Cortex of kidney (tissue), 1 donor: ENCODE measurements at places on chromosomes 1 and 21.

DNA sequence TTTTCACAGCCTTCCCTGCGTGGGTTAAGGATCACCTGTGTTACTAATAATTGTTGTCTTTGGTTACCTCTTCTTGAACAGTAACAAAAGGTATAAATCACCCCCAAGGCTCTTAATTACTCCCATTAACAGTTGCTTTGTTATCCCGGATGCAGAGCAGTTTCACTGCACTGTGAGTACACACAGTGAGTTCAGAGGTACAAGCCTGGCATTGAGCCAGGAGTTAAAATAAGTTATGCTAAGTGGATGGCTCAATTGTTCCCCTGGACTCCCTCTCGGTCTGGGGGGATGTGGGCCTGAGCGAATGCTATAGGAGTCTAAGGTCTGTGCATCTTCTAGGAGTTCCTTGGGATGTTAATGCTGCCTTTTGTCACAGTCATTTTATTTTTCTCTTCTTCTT, 258.3 kb downstream of the ATG4C start:
- no peak for DNase-seq

DNA sequence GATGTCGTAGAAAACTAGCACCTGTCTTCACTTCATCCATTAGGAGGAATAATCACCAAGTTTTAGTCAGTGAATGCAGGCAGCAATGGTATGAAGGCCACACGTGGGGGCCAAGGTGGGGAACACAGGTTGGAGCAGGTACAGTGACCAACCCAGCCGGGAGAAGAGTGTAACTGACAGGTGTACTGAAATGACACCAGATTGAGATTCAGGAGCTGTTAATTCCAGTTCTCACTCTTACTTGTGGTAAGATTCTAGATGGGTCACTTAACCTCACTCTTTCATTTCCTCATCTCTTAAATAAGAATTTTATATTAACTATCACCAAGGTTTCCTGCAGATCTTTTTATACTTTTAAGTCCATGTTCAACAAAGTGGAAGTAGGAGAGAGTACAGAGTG, 206.2 kb upstream of the PTBP2 start:
- no peak for DNase-seq

DNA sequence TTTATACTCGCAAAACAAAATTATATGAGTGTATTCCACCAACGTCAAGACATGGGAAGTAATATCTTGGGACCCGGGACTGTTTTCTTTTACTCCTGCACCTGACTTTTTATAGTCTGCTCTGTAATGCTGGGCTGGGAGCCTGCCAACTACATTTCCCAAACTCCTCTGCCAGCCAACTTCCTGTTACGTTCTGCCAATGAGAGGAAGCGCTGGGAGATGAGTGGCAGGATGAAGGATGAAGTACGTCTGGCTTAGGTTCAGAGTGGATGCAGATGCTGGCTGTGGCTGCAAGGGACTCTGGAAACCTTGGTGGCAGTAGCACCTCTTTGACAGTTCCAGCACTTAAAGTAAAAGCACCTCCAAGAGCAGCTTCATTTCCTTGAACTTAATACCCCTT, 59.6 kb downstream of the USP24 start:
- no peak for DNase-seq

GRCh38 chr1:87894062-87894461, 565.4 kb downstream of the LMO4 start:
- no peak for DNase-seq

DNA sequence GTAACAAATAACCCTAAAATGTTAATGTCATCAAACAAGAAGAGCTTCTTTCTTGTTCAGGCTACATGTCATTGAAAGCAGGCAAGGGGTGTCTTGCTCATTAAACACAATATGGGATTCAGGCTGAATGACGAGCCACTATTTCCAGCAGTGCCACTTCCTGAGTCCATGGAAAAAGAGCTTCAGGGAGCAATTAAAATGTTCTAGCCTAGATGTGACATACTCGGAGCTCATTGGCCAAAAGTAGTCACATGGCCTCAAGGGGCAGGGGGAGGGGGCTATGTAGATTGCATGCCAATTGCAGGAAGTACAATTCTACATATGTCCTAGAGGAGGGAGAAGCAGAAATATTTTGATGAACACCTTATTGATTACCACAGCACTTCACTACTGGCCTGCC, 685.3 kb upstream of the ADGRL2 start:
- no peak for DNase-seq

DNA sequence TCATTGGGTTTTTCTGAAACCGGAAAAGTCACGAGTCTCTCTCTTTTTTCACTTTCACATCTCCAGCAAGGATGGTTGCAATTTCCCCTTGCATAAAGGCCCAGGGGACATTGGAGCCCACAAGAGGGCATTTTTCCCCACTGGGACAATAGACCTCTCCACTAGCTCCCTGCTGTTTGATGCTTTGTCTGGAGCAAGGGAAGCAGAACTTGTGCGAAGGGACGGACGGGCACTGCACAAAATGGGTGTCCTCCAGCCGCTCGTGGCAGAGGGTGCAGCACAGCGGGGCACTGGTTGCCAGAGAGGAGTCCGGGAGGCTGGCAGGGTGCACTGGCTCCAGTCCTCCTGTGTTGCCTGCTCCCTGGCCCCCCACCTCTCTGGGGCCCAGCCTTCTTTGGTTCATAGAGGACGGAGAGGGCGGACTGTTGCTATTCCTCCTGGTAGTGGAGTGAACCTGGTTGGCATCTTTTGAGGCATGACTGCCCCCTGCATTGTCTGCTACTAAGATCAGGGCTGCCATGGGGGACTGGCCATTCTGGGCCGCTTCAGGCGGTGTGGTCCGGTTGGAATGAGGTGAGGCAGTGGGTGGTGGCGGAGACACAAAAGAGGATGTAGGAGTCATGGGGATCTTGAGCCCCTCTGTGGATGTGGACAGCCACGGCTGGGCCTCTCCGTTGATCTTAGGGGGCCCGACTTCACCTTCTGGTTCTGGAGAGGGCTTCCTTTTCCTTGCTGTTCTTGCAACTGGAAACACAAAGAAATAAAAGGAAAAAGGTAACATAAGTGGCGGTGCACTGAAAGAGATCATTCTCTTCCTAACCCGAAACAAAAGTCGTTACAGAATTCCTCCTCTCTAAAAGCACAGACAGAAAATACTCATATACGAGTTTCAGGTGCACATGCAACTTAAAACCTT, 2.6 kb downstream of the IRF2BP2 start:
- DNase-seq, result no peak

DNA sequence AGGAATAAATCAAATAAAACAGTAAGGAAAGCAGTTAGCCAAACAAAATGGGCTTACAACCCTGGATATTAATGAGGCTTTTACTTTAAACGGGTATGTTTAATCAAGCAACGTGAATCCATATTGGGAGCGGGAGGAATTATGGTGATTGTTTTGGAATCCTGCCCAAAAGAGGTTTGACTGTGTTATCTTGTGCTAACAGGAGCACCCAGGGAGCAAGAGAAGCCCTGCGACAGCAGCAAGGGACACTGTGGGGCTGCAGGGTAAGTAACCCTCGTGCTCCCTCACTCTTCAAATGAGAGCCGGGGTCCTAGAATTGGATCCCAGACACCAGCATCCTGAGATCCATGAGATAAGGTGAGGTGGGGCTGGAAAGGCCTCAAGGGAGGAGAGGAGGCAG, 72.6 kb upstream of the PGBD5 start:
- no peak for DNase-seq

DNA sequence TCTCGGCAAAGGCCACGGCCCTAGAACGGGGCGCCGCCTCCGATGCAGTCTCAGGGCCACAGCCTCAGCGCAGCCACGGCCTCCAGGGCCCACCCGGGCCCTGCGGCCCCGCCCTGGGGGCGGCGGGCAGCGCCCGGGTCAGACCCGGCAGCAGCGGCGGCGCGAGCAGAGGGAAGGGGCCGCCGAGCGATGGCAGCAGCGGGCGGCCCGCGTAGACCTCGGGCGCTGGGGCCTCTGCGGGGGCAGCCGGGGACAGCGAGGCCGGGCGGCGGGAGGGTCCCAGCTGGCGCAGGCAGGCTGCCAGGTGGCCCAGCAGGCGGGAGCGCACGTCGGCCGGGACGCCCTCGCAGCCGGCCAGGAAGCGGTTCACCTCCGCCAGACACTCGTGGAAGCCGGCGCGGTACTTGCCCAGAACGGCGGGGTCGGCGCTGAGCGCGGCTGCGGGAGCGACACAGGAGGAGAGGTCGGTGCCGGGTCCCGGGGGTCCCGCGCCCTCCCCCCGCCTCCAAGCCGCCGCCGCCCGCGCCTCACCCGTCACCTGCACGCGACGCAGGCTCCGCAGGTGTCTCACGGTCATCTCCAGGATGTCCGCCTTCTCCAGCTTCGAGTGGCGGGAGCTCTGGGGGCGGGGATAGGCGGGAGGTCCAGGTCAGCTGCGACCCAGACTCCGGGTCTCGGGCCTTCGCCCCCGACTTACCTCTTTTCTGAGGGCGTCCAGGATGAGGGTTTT, 737 bp downstream of the HES4 start:
- no peak for DNase-seq

DNA sequence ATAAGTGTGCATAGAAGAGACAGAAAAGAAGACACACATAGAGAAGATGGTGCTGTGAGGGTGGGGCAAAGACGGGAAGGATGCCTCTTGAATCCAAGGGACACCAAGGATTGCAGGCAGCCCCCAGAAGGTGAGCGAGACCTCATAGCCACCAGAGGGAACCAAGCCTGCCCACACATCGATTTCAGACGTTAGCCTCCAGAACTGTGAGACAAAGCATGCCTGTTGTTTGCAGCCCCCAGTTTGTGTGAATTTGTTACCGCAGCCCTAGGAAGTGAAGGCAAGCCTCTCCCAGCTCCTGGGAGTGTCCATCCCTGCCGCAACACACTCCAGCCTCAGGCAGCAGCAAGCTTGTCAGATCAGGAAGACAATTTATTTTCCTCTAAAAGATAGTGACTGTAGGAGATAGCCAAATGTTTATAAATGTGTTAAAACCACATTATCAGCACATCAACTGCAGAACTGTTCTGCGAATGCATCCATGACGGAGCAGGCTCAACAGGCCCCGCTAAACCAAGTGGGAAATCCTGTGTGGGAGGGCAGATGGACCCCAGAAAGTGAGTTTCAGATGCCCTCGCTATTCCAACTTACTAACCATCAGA, 543.3 kb downstream of the MATN1 start:
- DNase-seq, result no peak

DNA sequence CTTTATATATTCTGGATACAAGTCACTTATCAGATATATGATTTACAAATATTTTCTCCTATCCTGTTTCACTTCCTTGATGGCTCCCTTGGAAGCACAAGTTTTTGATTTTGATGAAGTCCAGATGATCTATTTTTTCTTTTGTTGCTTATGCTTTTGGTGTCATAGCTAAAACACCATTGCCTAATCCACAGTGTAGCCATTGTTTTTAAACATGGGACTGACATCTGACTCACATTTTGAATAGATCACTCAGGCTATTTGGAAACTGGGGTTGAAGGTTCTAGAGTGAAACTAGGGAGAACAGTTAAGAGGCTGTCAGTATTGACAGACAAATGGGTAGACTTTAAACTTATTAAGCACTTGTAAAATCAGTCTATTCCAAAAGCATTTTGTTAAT, 16.6 kb downstream of the AK4 start:
- no peak for DNase-seq

GRCh38 chr1:212964102-212964501, 13.8 kb downstream of the VASH2 start:
- DNase-seq, result no peak

GRCh38 chr1:58576727-58577653, at the start of gene TACSTD2:
TACSTD2 (minus strand) TSS chr1:58577252; CDS start chr1:58577156, 96 bp downstream.
- DNase-seq, result no peak

- no peak for DNase-seq
Observed at GRCh38 chr1:41362357-41362721, 1.1 kb downstream of the FOXO6 start.

- DNase-seq, result no peak
Observed at GRCh38 chr1:32106663-32107275, 1.1 kb upstream of the KPNA6 start.

DNA sequence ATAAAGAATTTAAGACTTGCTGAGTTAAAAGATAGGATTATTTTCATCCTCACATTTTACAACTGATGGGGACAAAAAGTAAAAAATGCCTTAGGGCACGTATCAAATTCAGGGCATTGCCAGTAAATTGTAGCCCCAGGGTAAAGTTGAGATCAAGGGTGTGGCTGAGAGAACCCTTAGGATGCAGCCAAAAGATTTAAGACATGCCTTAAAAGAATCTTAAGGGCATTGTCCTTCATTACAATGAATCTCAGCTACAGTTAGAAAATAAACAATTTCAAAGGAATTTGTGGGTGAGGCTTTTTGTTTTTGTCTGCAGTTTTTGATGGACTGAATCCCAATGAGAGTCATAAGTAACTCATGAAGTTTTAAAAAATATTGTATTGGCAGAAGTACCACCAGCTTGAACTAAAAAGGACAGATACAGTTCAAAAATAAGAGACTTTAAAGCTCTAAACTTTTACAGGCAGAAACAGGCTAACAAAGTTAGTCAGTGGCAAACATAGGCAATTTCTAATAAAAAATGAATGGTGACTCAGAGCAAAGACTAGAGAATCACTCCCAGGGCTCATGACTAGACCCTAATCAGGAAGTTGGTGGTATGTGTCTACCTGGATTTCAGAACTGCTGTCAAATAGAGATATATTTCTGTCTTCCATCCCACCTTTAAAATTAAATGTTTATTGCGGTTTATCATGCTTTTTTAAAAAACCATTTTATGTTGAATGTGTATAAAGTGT, 165.1 kb upstream of the SNX7 start:
- no peak for DNase-seq

- no peak for DNase-seq
Observed at GRCh38 chr1:20878799-20879198, 91.7 kb upstream of the HP1BP3 start.

- DNase-seq, result no peak
Observed at GRCh38 chr21:41764558-41765419, 2.1 kb downstream of the RIPK4 start.

- DNase-seq, result no peak
Observed at GRCh38 chr1:221867003-221867402, 125.1 kb upstream of the DUSP10 start.

GRCh38 chr1:30929135-30929889, 20.8 kb upstream of the SDC3 start:
- no peak for DNase-seq

GRCh38 chr1:80565406-80565805, 1235.3 kb upstream of the ADGRL2 start:
- DNase-seq, result no peak

DNA sequence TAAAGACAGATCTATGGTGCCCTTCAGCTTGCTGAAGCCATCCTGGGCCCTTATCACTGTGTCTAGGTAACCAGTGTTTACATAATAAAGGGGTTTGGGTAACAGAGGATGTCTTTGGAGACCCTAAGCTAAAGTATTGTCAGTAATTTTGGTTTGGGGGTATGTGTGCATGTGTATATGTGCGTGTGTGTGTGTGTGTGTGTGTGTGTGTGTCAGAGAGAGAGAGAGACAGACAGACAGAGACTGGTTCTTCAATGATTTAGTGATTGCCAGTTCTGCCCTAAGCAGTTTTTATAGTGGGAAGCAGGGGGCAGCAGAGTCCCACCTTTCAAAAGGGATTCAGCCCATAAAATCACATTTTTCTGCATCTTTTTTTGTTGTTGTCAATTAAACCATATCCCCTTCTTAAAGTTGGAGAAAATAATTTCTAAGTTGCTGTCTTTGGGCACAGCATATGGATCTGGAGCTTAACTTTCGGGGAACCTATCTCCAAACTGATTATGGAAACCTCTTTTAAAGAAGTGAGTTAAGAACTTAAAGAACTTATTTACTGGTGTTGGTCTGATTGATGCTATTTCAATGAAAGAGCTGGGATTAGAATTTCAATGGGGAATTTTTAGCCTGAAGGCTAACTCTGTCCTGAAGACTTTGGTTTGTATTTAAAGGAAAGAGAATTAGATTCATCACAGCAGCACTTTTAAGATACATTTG, 51.1 kb downstream of the ZNF326 start:
- DNase-seq, result no peak

- no peak for DNase-seq
Observed at GRCh38 chr1:87170157-87170556, 158.5 kb upstream of the LMO4 start.

- DNase-seq, result no peak
Observed at GRCh38 chr21:41582298-41582840, 74.4 kb upstream of the TMPRSS2 start.
